ENCODE measurements at places on chromosomes 11 and 22.

- no peak for DNase-seq
Measured at GRCh38 chr11:7621554-7621953, 51.7 kb downstream of the CYB5R2 start.

DNA sequence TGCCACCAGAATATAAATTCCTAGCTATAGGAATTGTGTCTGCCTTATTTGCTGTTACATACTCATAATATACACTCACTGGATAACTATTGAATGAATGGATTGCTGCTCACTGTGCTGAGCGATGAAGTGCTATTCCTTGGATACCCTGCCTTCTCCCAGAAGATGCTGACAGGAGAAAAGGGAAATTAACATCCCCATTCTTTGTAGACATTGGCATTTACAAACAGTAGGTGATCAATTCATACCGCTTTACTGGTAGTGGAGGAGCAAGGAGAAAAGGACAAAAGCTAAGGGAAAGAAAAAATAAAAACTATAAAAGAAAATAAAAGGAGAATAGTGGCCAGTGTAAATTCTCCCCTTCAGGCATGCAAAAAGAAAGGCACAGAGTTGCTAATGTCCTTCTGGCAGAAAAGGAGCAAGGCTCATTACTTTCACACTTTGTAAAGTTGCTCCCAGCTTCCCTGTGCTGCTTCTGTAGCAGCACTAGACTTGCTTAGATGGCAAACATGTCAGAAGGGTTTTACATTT, 183.0 kb downstream of the LUZP2 start:
- no peak for DNase-seq

GRCh38 chr11:6757373-6757967, 14.3 kb downstream of the OR2AG2 start:
- DNase-seq = no peak

GRCh38 chr11:64390558-64390957, 31.6 kb downstream of the RPS6KA4 start:
- no peak for DNase-seq

DNA sequence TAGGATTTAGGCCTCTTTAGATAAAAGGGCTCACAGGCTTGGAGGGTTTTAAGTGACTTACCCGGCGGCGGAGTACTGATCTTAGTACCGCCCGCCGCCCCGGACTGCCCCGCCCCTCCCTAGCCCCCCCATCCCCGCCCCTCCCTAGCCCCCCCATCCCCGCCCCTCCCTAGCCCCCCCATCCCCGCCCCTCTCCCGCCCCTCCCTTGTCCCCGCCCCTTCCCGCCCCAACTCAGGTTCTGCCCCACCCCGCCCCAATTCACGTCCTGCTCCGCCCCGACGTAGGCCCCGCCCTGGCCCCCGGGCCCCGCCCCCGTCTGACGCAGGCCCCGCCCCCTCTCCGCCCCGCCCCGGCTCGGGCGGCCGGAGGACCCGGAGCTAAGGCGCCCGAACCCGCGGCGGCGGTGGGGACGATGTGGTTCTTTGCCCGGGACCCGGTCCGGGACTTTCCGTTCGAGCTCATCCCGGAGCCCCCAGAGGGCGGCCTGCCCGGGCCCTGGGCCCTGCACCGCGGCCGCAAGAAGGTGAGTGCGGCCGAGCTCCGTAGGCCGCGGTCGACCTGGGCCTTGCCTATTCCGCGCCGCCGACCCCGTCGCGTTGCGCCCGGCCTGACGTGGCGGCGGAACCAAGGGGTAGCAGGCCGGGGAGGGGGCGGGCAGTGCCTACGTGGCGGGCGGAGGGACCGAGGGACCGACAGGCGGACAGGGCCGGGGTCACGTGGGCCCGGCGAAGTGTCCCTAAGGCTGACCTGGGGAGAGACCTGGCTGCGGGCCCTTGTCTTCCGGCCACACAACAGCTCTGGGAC, at the start of gene SCYL1:
TSS of gene SCYL1 (plus strand) at position 343 of the 805 bp plus-strand sequence. CDS start at position 414, 71 bp downstream.
- DNase-seq = peak; percentile 88

DNA sequence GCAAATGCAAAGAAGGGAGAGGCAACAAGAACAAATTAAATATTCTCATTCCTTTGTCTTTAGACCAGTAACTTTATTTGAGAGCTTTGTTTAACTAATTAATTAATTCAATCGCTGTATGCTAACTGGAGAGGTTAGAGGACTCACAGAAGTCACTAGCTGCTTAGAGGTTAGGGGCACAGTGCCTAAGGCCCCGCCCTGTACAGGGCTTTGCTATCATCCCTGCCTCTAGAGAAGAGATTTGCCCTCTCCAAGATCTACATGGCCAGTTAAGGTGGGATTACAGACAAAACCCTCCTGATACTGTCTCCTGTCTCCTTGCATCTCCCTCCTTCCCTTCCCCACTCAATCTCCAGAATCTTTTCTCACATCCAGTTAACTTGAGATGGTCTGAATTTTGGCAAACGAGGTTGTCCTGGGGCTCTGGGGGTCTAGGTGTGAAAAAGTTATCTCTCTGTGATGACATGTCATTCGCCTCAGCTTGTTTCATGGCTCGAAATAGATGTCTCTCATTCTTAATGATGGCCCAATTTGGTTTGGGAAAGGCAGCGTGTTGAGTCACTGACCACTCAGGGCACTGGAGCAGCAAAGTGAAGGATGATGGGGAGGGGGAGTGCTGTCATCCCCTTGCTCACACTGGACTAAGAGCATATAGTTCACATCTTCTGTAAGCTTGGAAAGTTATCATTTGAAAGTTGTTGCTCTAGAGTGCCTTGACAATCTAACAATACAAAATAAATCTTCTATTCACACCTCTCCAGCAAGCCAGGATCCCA, 190.9 kb downstream of the KIRREL3 start:
- DNase-seq = no peak

- DNase-seq = no peak
Measured at GRCh38 chr11:26937386-26937785, 56.5 kb upstream of the FIBIN start.

GRCh38 chr11:130122141-130122575, 37.4 kb upstream of the ST14 start:
- DNase-seq = no peak

DNA sequence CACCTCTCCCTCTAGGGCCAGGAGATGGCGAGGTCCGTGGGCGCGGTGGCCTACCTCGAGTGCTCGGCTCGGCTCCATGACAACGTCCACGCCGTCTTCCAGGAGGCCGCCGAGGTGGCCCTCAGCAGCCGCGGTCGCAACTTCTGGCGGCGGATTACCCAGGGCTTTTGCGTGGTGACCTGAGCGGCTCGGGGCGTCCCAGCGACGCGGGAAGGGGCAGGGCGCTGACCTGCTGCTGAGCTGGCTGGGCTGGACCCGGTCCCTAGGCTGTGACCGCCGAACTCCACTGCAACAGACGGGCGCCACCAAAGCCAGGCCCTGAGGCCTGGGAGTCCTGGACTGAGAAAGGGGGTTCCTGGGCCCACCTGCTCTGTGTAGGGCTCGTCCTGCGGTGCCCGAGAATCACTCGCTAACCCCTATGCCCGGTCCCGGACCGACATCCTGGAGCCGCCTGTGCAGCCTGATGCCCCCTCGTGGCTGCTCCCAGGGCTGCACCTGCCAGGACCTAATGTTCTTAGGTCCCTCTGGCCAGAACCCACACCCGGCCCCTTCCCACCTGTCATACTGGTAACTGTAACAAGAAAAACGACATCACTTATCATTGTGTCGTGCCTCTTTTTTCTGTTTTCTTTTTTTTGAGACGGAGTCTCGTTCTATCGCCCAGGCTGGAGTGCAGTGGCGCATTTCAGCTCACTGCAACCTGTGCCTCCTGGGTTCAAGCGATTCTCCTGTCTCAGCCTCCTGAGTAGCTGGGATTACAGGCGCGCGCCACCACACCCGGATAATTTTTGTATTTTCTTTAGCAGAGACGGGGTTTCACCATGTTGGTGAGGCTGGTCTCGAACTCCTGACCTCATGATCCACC, 15.0 kb downstream of the RHOD start:
- peak; percentile 77 for DNase-seq

DNA sequence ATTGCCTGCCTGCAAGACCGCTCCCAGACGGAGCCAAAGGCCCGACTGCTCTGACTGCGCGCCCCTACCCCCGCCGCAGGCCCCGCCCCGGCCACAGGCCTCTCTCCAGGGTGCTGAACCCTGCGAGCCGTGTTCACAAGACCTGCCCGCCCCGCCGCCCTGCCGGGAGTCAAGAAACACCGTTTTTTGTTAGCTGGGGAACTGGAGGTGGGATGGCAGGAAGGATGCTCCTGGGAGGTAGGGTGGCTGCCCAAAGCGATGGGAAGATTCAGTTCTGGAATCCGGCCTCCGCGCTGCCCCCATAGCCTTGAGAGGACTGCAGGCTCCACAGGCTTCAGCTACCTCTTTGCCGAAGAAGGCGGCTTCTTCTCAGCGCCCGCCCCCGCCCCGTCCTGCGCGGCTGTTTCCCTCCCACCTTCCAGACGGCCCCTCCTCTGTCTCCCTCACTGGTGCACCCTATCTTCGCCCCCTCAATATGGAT, 2.7 kb upstream of the PDE2A start:
- DNase-seq = no peak

DNA sequence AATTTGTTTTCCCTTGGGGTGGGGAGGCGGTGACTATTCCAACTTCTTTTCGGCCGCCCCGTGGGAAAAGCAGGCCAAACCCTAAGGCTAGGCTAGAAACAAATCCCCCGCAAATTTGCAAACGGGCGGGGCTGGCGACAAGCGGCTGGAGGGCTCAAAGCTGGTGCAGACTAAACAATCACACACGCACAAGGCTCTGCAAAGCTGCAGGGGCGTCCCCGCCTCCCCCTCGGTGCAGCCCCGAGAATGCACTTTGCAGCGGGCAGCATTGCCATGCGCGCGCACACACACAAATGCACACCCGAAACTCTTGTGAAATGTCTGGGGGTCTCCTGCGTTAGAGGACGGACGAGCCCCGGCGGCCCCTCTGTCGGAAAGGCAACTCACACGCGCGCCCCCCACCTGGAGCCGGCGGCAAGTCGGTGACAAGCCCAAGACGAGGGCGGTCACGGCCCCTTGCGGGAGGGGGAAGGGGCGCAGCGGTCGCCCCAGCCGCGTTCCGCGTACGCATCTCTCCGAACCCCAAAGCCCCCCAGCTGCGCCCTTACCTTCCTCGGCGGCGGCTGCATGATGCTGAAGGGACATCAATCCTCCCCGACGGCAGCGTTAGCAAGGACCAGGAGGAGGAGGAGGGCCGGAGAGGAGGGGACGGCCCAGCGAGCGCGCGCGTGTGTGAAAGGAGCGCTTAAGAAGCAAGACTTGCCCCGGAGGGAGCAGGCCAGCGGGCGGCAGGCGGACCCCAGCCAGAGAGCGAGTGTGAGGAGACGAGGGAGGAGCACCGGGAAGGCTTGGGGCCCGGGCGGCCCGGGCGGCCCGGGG, 600 bp downstream of the FCHSD2 start:
- no peak for DNase-seq

GRCh38 chr22:49420651-49421050, 407.0 kb downstream of the BRD1 start:
- no peak for DNase-seq

DNA sequence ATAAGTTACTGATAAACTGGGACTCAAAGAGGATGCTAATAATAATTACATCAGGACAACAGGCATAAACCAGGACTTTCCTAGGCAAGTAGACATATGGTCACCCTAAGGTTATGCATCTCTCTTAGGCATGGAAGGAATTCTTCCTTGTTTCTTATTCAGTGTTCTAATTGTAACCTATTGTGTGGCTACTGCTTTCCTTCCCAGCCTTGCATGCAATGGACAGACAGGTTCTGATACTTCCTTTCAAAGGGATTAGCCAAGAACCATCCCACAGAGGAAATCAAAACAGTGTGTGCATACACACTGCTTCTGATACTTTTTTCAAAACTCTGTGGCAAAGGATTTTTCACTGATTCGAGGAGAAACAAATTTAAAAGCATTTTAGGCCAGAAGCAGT, 48.3 kb downstream of the RRAS2 start:
- no peak for DNase-seq
